Foreskin keratinocyte (primary cell): ENCODE measurements at places on chromosomes 3 and 15. TPM values are rescaled to one million over a fixed set of nuclear protein-coding genes. Genes with fewer than 3 reads are reported as not detected.

DNA sequence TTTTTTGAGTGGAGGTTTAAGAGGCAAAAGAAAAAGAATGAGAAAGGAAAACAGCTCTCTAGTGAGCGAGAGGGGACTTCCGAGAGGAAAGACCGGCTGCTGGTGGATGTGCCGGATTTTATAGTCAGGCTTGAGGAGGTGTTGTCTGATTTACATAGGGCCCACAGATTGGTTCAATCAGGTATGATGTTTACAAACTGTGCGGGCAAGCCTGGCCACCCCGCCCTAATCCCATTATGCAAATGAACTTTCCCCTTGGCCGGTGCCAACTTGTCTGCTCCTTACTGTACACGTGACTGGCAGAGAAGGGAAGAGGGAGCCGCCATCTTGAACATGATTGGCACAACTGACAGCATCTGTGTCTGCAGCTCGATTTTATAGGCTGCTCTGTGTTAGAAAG is 44.7 kb downstream of the FAM43A start:
- peak; percentile 73 for DNase-seq

- peak; percentile 73 for DNase-seq
Measured at GRCh38 chr3:377158-377561, 180.6 kb downstream of the CHL1 start.

DNA sequence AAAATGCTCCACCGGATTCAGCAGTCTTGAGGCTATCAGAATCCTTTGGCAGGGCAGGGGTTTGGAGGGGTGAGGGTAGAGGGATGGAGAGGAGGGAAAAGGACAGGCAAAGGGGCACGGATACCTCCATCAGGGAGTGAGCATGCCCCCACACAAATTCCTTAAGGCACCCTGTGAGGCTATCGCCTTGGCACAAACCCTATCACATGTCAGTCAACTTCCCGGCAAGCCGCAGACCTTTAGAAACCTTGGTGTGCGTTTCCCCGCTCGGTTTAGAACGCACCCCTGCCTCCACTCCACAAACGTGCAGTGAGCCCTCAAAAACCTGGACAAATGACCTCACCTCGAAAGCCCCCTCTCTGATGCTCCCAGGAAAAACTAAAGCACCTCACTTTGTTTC is 422 bp upstream of the SETMAR start:
- no peak for DNase-seq

- no peak for DNase-seq
Measured at GRCh38 chr3:72234391-72234790, 449.4 kb upstream of the PROK2 start.

The CA12 gene
- 21.6 and 32.3 TPM in 2 replicates for total RNA-seq

GRCh38 chr3:128618398-128618726 is 32.3 kb downstream of the RPN1 start:
- no peak for DNase-seq

DNA sequence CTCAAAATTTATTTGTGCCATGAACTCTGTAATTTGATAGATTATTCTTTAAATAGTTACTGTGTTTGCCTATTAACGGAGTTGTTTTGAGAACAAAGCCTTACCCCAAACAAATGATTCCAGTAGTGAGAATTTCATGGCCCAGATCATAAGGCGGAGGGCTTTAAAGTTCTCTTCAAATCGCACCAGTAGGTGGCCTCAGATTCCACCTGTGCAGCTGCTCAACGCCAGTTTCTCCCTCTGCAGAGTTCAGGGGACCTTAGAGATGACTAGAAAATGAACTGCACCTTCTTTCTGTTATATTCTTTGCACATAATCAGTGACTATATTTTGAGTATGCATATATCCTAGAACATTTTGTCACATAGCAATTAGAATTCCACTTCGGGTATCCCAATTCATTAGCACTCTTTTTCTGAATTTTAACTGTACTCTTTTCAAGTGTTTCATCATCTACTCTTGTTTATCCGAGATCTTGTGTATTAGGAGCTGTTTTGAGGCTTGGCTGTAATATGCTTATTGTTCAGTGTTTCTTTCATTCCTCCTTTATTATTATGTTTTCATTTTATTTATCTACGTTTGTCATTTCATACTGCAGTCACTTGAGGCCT is 232.6 kb upstream of the CHRM5 start:
- no peak for DNase-seq

GRCh38 chr3:99833617-99834205 is 16.0 kb downstream of the CMSS1 start:
- DNase-seq: no peak

- DNase-seq: no peak
Measured at GRCh38 chr3:159439346-159439745, 549.3 kb upstream of the IL12A start.

GRCh38 chr3:170346481-170347392 is 10.8 kb upstream of the SKIL start:
- DNase-seq: peak; percentile 78

The CHCHD4 gene
- 23.3 and 27.8 TPM in 2 replicates for total RNA-seq

- no peak for DNase-seq
Measured at GRCh38 chr3:30633718-30634117, 27.3 kb downstream of the TGFBR2 start.

The GOLGA8K gene
- 0.14 TPM in 1 of 2 replicates, not detected in the other for total RNA-seq

GRCh38 chr15:101148166-101148880 is 103.5 kb downstream of the CHSY1 start:
- no peak for DNase-seq

The SYNPR gene
- not detected in 2 replicates for total RNA-seq

DNA sequence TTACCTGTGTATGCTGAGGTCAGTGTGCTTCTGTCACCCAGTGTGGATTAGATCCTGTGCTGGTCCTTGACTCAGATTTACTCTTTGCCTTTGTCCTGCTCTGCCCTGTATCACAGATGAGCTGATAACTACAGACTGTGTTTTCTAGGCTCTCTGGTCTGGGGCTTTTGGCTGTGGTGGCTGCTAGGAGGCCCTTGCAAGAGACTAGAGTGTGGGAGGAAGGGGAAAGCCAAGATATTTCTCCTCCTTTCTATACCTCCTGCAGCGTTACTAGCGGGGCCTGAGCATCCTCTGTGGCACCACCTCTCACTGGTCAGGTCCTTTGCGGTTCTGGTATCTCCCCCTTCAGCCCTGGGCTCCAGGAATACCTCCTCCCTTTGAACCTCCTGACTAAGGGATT is 282.3 kb upstream of the TBC1D5 start:
- no peak for DNase-seq

- DNase-seq: no peak
Measured at GRCh38 chr15:20344601-20345400, 196.8 kb downstream of the GOLGA6L6 start.

DNA sequence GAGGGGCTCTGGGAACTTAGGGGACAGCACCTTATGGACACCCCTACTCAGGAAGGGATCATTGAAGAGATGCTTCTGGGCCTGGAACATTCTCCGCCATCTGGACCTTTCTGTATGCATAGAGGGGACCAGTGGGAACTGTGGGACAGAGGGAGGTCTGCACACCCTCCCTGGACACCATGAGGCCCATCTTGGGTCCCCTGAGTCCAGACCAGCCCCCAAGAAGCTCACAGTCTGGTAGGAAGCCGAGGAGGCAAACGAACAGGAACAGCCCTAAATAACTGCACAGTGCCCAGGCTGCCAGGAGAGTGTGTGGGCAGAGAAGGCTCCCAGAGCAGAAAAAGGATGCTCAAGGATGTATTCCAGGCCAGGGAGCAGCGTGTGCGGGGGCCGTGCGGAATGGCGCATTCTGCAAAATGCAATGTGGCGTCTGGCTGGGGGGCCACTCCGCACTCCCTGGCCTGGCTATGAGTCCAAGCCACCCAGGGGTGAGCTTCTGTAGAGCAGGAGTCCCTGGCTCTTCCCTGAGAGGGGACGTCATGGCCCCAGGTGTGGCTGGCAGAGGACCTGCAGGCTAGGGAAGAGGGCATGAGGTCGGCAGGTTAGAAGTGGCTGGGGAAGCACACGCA is 24.5 kb upstream of the KLF13 start:
- DNase-seq: no peak

GRCh38 chr3:120081719-120082118 is 12.5 kb downstream of the GSK3B start:
- no peak for DNase-seq

DNA sequence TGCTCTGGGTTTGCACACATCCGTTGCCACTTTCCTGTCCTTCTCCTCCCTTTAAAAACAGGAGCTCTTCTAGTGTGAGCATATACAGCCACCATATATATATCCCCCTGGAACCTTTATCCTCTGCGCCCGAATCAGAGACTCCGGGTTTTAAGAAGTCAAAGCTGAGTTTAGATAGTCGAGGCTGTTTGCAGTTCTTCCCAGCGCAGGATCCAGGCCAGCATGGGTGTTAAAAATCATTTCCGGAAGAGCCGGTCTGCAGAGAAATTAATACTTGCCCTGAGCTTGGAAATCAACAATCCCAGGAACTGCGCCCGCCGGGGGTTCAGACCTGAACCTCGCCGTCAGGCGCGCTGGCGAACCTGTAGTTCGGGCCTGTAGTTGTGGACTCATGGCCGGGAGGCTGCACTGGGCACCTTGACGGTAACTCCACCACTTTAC is 2.3 kb downstream of the SHOX2 start:
- DNase-seq: no peak

GRCh38 chr15:56931639-56932508 is 13.4 kb downstream of the TCF12 start:
- DNase-seq: no peak

GRCh38 chr3:185537369-185537970 is 14.9 kb downstream of the LIPH start:
- peak; percentile 99 for DNase-seq

DNA sequence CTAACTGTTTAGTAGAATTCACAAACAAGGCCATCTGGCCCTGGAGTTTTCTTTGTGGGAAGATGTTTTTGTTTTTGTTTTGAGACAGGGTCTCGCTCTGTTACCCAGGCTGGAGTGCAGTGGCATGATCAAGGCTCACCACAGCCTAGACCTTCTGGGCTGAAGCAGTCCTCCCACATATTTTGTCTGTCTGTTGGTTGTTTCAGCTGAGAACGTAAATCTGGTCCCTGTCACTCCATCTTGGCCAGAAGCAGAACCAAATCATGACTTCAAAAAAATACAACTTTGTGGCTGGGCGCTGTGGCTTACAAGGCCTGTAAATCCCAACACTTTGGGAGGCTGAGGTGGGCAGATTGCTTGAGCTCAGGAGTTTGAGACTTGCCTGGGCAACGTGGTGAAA is 27.1 kb downstream of the MRAS start:
- no peak for DNase-seq

DNA sequence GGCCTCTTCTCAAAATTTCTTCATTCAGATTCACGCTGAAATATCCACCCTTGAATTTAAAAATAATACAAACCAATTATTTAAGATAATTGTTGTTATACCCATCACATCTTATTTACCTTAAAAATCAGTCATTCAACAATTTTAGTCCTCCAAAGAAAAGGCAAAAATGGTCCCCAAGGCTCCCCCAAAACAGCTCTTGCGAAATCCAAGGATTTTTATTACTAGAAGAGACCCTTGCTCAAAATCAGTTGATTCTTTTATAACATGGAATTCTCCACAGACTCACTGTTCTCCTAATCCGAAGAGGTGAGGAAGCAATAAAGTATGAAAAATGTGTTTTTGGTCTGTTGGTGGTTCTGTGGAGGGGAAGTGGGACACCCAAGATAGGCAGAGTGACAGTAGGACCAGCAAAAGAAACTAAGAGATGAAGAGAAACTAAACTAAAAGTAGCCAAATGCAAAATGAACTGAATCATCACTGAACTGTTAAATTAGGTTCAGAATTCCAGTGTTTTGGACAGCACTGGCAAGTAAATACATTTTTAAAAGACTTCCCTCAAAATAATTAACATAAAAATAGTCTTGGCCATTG is 19.1 kb upstream of the PLCH1 start:
- DNase-seq: no peak

DNA sequence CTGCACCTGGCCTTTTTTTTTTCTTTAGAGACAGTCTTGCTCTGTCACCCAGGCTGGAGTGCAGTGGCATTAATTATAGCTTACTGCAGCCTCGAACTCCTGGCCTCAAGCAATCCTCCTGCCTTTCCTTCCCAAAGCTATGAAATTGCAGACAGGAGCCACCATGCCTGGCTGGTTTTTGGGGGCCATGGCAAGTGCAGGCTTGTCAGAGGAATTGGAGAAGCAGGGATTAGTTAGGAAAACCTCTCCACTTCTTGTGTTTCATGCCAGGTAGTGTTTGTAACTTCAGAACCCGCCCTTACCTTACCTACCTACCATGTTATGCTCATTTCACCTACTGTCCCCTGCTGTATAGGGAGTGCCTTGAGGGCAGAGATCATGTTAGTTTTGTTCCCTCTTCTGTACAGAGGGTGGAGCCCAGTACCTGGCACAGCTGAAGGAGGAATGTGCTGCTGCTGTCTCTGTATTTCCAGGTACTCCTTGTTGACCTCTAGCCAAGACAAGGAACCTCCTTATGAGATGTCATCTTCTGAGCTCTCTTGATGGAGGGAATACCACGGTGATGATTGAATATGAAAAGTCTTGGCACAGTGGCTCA is 43.8 kb downstream of the TRAK1 start:
- peak; percentile 41 for DNase-seq

- no peak for DNase-seq
Measured at GRCh38 chr15:32649342-32649741, 7.8 kb downstream of the SCG5 start.

DNA sequence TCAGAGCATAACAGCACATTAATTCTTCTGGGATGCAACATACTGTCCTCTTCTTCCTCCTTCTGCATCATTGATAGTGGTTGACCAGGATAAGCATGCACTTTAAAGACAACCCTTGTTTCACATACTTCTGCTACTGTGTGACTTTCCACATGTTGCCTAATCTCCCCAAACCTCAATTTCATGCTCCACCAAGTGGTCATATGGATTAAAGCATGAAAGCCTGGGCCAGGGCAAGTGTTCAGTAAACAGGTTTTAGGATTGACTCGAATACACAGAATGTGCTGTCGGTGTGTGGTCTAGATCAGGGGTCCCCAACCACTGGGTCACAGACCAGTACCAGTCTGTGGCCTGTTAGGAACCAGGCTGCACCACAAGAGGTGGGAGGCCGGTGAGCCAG is 22.5 kb upstream of the BFSP2 start:
- DNase-seq: no peak

The SPINK8 gene
- not detected in 2 replicates for total RNA-seq
